ENCODE measurements at places on chromosomes 1 and 21.

DNA sequence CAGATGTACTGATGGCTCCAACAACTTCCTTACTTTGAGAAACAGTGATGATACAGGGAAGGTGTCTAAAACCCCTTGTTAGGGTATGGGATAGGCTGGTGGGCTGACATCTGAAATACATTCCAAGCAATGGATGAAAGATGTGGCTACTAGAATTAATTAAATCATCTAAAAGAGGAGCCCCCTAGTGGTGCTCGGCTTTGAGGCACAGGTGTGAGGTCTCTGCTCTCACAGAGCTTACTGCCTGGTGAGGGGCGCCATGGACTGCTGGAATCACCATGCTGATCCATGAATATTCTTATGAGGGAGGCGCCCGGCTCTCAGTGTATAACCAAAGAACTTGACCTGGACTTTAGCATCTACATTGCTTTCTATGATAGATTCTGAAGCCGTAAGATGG lies 48.5 kb downstream of the GNG4 start:
- DNase-seq = no peak

GRCh38 chr1:102032534-102032933 lies 35.8 kb upstream of the OLFM3 start:
- DNase-seq = no peak

DNA sequence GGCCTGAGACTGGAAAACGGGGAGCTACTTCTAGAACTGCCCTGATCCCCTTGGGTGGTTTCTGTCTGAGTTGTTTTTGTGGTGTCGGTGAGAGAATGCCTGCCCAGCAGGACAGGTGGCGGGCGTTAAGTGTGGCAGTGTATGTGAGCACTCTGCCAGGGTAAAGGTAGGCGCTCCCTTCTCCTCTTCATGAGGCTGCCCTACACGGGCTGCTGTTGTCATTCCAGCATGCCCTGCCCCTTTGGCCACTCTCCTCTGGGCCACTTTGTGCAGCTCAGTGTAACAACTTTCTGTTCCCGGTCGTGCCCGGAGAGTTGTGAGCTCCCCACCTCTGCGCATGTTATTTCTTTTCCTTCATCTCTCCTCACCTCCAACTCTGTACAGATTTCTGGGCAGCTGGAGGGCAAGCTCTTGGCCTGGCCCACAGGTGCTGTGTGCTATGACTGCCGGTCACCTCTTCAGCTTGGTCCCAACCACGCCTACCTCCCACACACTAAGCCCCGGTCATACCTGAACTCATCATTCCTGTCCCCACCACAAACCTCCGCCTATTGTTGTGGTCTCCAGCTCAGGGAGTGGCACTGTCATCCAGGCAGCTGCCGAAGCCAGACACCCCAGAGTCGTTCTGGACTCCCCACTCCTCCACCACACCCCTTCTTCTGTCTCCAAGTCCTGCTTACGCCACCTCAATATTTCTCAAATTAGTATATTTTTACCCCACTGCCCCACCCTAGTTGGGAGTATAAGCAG lies 69.0 kb downstream of the GADD45A start:
- no peak for DNase-seq

- DNase-seq = no peak
These were observed 84.6 kb downstream of the ACTL8 start for GRCh38 chr1:17839641-17840196.

- DNase-seq = no peak
These were observed 22.9 kb downstream of the RGL1 start for GRCh38 chr1:183827801-183828200.

DNA sequence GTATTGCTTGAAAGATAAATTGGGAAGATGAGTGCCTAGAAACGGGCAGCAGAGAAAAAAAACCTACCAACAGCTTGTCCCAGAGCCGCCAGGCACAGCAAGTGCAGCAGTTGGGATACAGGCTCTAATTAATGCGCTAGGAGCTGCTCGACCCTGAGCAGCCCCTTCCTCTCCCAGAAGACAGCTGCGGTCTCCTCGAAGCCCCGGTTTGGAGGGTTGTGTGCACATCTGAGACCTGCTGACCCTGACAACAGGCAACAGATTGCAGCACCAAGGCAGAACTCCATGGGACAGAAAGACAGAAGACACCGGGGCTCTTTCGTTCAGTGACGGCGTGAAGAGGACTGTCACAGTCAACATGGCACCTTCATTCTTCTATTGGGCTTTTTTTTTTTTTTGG lies 101.4 kb downstream of the TSEN15 start:
- no peak for DNase-seq

DNA sequence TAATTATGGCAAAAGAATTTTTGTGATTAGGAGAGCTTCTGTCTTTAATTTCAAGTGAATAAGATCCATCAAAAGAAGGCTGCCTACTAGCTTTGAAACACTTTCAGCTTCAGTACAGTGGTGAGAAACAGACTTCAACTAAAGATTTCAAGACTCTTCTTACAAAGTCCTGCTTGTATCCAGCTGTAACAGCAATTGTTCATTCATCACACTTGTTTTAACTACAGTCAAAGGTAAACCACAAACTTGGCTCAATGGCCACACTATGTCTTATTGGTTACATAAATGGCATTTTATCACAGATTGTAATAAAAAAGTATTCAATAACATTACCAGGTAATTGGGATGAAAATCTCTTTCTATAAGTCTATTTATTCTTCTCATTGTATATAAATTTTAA lies 59.2 kb downstream of the WARS2 start:
- DNase-seq = no peak

DNA sequence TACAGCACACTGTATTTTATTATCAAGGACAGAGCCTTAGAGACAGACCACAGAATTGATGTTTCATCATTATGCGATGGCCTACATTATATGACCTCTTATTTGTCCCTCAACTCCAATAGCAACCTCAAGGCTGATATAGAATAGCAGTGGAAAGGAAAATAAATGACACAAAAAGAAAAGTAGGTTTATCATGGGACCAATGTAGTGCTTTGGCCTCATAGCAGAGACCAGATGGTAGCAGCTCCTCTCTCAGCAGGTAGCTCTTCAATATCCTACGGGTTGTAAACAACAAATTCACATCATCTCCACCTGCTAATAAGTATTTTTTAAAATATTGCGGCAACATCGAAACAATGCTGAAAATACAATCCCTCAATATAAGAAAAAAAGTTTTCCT lies 25.2 kb downstream of the ANP32E start:
- DNase-seq = no peak

DNA sequence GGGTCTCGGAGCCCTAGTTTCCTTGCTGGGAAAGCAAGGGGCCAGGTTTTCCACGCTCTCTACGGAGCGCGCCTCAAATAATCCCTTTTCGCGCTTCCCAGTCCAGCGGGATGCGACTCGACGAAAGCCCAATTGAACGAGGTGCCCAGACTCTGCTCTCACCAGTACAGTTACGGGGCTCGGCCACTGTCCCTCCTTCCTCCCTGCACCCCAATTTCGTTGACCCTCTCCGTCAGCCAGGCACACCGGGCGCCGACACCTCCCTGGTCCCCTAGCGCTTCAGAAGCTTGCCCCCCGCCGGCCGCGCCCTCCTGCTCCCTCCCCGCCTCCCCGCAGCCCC lies 389 bp downstream of the SEMA6C start:
- no peak for DNase-seq

- DNase-seq = no peak
These were observed 15.7 kb upstream of the LUZP1 start for GRCh38 chr1:23184212-23184934.

- no peak for DNase-seq
These were observed 117.4 kb downstream of the DMRTA2 start for GRCh38 chr1:50305808-50306207.

- no peak for DNase-seq
These were observed 228.2 kb downstream of the GRIK3 start for GRCh38 chr1:36805979-36806640.

- DNase-seq = no peak
These were observed 7.0 kb upstream of the RNF19B start for GRCh38 chr1:32971576-32971975.

GRCh38 chr1:159686599-159687299 lies 27.6 kb downstream of the CRP start:
- DNase-seq = no peak

Data from SK-N-MC (cell line).